ENCODE measurements at places on chromosomes 11 and 22.

- DNase-seq = no peak
Observed at GRCh38 chr11:46363455-46364005, 16.3 kb downstream of the DGKZ start.

GRCh38 chr11:68313574-68314202, 1.3 kb downstream of the LRP5 start:
- DNase-seq = no peak

DNA sequence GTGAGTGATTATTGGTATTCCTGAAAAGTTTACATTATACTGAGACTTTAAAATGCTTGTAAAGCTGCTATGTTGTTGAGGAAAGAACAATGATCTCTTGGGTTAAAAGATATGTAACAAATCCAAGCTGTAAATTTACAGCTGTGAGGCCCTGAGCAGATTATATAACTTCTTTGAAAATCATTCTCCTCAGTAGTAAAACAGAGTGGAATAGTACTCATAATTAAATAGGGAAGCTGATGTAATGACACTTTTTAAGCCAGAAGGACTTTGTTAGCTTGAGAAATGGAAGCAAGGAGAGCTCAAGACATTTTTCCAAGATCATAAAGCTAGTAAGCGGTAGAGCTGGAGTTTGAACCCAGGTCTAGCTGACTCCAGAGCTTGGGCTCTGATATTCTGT, 363.9 kb downstream of the TMEM135 start:
- DNase-seq = no peak

DNA sequence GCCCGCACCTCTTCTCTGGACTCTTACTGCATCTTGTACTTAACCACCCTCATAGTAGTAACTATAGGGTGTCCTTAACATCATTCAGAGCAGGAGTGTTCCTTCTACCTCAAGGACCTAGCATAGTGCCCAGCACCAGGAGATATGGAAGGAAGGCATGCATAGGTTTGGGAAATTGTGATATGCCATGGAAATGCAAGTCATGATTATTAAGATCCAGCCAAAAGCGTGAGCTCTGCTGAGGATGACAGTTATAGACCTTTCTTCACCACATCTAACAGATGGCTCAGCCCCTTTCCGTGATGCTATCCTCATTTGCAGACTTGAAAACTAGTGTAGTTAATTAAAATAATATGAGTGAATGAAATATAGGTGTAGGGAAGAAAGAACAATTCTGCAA, 746.1 kb downstream of the NTM start:
- DNase-seq = no peak

- DNase-seq = no peak
Observed at GRCh38 chr11:26335903-26336302, 4.0 kb downstream of the ANO3 start.

- DNase-seq = no peak
Observed at GRCh38 chr11:99568808-99569207, 548.1 kb downstream of the CNTN5 start.

DNA sequence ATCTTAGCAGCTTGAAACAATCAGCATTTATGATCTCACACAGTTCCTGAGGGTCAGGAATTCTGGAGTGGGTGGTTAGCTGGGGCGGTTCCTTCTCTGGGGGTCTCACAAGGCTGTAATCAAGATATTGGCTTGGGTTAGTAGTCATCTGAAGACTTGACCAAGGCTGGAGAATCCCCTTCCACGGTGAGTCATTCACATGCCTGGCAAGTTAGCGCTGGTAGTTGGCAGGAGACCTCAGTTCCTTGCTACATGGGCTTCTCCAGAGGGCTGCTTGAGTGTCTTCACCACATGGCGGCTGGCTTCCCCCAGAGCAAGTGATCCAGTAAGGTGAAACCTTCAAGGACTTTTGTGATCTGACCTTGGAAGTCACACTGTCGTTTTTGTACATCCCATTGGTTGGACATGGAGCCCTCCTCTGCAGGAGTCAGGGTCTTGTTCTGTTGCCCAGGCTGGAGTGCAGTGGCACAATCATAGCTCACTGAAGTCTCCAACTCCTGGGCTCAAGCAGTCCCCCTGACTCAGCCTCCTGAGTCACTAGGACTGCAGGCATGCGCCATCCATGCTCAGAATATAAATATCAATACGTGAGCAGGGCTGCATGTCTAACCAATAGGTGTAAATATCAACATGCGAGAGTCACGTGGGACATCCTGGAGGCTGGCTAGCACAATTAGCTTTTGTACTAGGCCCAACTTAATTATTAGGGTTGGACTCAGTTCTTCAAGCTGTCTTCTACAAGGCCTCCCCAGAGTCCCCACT, 7.2 kb upstream of the NIPSNAP1 start:
- no peak for DNase-seq

- no peak for DNase-seq
Observed at GRCh38 chr11:71197096-71197495, 55.3 kb downstream of the SHANK2 start.

- DNase-seq = no peak
Observed at GRCh38 chr11:133323354-133323753, 208.9 kb downstream of the OPCML start.

DNA sequence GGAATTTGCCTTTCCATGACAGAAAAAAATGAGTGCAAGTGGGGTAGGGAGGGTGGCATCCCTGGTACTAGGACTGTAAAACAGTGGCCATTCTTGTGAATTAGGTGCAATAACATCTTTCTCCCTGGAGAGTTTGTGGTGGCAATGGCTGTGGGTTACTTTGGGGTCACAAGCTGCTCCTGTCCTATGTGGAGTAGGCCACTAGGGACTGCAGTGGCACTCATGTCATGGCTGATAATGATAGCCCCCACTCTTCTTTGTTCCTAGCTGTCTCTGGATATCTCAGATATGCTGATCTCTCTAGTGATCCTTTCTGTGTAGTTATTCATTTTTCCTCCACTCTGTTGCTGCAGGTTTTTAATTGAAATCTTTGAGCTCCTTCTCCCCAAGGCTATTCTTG, 270.5 kb upstream of the CHORDC1 start:
- DNase-seq = no peak

DNA sequence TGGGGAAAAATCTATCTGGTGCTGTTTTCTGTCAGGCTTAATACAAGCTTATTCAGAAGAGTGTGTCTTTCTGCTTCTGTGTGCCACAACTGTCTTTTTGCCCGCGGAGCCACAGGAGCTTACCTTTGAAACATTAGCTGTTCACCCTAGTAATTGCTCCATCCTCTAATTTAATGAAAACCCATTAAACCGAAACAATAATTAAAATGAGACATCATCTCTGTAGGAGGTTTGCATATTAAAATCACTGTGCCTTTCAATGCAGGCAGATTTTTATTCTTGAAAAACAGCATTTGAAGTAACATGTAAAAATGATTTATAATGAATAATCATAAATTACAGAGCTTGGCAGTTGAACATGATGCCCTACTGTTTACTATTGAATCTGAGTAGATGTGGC, 102.3 kb downstream of the NELL1 start:
- DNase-seq = no peak

DNA sequence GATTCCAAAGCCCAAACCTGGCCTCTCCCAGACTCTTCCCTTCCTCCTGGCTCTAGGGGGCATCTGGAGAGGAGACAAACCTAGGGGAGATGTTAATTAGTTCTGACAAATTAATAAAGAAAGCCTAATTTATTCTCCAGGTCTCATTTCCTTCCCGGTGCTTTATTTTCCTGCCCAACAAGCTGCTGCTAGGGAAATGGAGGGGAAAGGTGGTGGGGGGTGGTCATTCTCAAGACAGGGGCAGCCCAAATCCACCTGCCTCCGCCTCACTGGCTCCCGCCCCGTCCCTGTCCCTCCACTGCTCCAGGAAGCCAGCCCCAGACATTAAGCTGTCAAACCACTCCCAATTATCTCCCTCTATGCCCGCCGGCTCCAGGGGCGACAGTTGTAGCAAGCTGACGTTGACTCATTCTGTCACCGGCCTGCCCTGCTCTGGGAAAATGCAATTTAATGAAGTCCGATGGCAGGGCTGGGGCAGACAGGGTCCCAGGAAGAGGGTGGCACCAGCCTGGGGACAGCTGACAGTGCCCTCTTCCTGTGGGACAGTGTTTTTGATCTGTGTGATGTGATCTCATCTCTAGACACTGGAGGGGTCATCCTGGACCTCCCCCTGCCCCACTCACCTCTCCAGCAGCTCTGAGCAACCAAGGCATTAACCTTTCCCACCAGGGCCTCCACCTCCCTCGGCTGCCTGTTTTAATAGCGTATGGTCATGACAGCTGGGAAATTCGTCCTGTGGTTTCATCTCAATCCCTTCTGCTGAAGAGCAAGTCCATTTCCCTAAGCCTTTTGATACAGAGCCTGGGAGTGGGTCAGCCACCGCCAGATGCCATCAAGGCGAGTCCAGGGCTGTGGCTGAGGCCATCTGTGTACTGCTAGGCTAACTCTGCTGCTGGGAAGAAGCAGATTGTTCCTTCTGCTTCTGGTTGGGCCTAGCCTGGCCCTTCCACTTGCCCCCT, 27.1 kb downstream of the NECTIN1 start:
- DNase-seq = no peak

GRCh38 chr11:44036811-44037657, 10.7 kb upstream of the ACCSL start:
- DNase-seq = no peak
